Kasumi-1 (cell line): ENCODE measurements at places on chromosomes 6 and 20.

GRCh38 chr6:6346427-6347023 lies 26.1 kb upstream of the F13A1 start:
- DNase-seq = no peak

- DNase-seq = no peak
Measured at GRCh38 chr6:153028286-153028685, 25.8 kb upstream of the MTRF1L start.

DNA sequence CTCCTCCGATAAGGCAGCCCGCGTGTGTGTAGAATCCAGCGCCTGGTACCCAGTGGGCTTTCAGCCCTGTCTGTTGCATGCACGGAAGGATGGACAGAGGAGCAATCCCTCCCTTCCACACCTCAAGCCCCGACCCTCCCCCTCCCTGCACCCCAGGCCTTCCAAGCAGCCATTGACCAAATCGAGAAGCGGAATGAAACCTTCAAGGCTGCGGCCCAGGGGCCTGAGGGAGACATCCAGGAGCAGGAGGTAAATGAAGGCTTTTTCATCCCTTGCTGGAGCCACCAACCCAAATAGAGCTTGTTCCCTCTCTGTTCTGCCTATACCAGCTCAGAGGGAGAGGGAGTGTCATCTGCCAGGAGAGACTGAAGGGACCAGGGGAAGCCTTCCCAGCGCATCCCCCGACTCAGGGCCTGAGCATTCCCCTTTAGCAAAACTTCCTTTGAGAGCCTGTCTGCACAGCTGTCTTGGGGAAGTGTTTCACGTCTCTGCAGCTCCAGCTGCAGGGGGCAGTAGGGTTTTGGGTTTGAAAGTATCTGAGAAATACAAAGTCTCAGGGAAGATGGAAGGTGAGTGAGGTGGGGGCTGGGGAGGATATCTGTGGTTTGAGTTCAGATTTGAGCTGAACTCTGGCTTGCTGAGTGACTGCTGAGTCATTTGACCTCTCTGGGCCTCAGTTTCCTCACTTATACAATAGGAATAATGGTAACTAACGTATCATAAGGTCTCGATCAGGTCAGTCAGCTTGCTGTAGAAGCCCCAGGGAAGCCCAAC lies 16.1 kb downstream of the FGD2 start:
- peak; percentile 73 for DNase-seq

DNA sequence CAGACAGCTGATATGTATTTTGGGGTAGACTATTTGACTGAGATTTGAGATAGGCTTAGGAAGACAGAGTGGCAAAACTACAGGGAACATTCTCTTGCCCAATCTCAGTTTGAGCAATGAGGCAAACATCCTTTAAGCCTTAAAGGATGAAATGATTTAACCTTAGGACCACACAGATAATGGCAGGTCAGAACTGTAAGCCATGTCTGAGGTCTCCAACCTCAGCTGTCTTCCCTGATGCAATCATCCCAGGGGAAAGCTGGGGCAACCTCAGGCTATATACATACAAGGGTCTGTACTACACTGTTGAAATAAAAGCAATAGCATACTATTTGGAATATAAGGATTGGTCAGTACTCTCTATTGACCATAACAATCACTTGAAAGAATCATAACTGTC lies 83.8 kb upstream of the NUP153 start:
- DNase-seq = no peak

- no peak for DNase-seq
Measured at GRCh38 chr20:58691773-58692578, 624 bp upstream of the NPEPL1 start.

- DNase-seq = no peak
Measured at GRCh38 chr6:32867022-32867477, 13.1 kb downstream of the PSMB9 start.

- no peak for DNase-seq
Measured at GRCh38 chr20:20782231-20782630, 69.8 kb upstream of the RALGAPA2 start.

GRCh38 chr6:137734875-137735182 lies 132.2 kb upstream of the TNFAIP3 start:
- DNase-seq = peak; percentile 15

- DNase-seq = peak; percentile 48
Measured at GRCh38 chr20:728256-728944, 39.9 kb downstream of the SLC52A3 start.

- DNase-seq = no peak
Measured at GRCh38 chr6:103367212-103367611, 1492.5 kb downstream of the HACE1 start.

- DNase-seq = no peak
Measured at GRCh38 chr20:6213311-6213710, 90.5 kb upstream of the FERMT1 start.

DNA sequence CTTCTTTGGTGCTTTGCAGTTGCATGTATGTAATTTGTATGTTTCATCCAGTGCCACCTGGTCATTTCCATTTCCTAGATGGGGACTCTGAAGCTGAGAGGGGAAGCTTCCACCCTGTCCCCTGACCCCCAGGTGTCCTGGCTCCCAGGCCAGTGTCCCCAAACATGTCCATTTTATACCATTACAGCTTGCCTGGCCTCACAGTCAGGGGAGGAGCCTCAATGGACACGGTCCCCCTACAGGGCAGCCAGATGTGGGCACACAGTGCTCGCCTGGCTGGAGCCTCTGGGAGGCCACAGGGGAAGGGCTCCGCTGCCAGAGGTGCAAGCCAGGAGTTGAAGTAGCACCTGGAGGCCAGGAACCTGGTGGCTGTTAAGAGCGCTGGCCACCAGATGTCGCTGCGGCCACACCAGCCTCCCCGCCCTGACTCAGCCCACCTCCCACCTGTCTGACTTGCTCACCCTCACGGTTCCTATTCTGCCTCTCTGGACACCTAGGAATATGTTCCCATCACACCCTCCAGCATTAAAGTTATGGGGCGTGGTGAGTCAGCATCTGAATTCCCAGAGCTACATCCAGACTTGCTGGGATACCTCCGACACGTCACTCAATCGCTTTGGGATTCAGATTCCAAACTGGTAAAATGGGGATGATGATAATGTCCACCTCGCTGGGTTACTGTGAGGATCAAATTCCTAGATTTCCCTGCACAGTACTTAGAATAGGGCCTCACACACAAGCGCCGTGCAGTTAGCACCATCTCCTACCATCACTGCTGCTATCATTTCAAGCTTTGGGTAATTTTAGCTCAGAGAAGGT lies 107.4 kb downstream of the SULF2 start:
- peak; percentile 27 for DNase-seq

DNA sequence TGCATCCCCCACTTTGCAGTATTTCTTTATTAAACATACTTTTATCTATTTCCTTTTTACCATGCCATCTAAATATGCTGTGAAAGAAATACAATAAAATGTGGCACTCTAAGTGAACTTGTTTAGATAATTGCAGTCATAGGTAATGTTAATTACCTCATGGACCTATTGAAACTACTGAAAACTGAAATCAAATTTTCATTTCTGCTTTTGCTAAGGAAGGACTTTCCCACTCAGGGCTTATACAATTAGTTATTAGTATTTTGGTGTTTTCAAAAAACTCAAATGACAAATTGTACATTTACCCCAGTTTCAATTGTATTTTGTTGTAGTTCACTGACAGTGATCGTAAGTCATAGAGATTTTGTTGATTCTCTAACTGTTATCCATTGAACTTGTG lies 88.4 kb downstream of the ID4 start:
- DNase-seq = no peak

GRCh38 chr6:132570221-132570777 lies at the start of gene TAAR6:
TSS of gene TAAR6 (plus strand) at chr6:132570322. CDS start at chr6:132570322, 0 bp downstream.
- DNase-seq = no peak
